ENCODE measurements at places on chromosomes 3 and 15. TPM values are rescaled to one million over a fixed set of nuclear protein-coding genes. Genes with fewer than 3 reads are reported as not detected.
A peak's percentile ranks its signal among the peaks of the same experiment; 100 is the strongest.

- DNase-seq: peak; percentile 50
Observed at GRCh38 chr3:122014741-122015140, 7.3 kb downstream of the ILDR1 start.

Gene TMEM40
- total RNA-seq: not detected

Gene TMEM207
- total RNA-seq: not detected

GRCh38 chr3:25114532-25114931 lies 313.5 kb upstream of the RARB start:
- DNase-seq: no peak

- DNase-seq: no peak
Observed at GRCh38 chr15:50232791-50233190, 32.7 kb downstream of the HDC start.

Gene SLCO3A1
- 4.8 TPM for total RNA-seq

- no peak for DNase-seq
Observed at GRCh38 chr3:182259579-182259978, 533.7 kb upstream of the ATP11B start.

- no peak for DNase-seq
Observed at GRCh38 chr15:29420188-29420587, 150.6 kb upstream of the NSMCE3 start.

Measured in activated CD8-positive, alpha-beta T cell treated with anti-CD3 and anti-CD28 coated beads for 36 hours (primary cell).